ENCODE measurements at places on chromosomes 2 and 18.

DNA sequence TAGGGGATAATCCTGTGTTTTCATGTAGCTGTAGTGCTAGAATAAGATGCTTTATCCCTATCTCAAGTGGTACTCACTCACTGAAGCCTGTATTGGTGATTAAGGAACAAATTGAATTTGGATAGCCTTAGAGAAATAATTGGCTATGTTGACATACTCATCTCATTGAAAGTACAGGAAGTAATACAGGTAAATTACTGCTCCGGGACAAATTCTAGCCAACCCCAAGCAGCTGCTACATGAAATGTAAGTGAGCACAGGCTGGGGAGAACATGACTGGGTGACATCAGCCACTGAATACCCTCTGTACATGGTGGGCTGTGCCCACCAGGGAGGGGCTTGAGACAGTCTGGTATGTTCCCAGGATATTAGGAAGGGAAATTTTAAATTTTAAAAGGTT lies 188.4 kb upstream of the RASGRP3 start:
- no peak for DNase-seq

DNA sequence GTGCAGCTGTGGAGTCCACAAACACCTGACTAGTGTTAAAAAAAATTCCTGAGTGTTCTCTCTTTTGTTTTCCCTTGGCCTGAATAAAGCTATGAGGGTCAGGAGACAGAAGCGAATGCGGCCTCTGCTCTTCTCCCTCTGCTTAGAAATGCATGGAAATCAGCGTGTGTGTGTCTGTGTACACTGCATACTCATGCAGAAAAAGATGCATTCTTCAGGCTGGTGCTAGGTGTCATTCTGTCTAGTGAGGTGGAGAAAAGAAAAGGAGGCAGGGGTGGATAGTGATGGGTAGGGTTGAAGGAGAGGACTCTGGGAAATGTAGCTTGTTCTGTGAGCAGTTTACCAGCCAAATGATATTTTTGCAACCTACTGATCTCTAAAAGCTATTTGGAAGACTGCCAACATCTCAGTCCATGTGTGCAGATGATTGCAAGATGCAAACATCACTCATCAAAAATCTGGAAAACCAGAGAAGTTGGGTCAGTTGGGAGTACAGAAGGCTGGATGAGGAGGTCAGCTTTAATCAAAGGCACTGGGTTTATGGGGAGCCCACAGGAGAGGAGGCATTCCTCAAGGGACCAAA lies 177.7 kb downstream of the INSIG2 start:
- DNase-seq = no peak

GRCh38 chr2:22890132-22890531 lies 494.8 kb upstream of the KLHL29 start:
- DNase-seq = no peak

DNA sequence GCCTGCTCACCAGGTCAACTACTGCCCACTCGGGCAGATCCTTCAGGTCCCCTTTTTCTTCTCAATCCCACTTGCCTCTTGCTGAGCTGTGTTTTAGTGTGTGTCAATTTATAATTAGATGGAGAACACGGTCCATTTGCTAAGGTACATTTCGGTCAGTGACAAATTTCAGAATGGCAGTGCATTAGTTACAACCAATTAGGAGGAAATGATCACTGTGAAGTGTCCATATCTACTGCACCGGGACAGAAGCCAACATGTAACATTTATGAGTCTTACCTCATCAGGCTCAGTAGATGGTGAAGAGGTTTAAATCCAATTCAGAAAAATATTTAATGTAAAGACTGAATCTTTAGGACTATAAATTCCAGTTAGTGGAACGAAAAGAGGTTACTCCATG lies 47.7 kb downstream of the CMPK2 start:
- no peak for DNase-seq

DNA sequence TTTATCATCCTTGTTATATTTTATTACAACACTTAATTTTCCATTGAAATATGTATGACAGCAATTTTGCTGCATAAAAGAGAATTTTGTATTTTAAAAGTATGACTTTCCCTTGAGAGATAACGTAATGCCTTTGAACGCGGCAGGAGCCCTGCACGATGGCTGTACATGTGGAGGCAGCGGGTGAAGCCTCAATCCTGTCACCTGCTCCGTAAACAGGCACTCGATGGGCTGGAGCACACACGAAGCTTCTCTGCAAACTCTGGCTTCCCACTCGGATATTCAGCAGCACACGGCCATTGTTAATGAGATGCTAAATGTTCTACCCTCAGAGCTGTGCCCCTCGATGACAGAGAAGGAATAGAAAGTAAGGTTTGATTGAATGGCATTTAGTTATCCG lies 184.4 kb downstream of the RTP5 start:
- DNase-seq = no peak

GRCh38 chr2:105636109-105636740 lies 108.5 kb upstream of the NCK2 start:
- no peak for DNase-seq

DNA sequence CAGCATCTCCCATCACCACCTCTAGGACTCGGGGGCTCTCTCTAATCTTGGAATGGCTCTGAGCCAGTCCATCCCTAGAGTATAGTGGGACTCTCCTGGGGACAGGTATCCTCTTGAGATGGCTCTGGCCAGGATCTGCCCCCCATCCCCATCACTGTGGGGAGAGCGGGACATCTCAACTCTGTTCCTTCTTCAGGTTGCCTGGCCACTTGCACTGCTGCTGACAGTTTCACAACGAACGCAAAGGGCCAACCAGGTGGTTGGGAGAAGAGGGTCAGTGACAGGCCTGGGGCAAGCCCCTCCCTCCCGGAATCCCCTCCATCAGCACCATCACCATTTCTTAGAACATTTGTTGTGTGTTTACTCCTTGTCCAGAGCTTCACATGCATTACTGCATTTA lies 62.6 kb downstream of the CIB4 start:
- no peak for DNase-seq

DNA sequence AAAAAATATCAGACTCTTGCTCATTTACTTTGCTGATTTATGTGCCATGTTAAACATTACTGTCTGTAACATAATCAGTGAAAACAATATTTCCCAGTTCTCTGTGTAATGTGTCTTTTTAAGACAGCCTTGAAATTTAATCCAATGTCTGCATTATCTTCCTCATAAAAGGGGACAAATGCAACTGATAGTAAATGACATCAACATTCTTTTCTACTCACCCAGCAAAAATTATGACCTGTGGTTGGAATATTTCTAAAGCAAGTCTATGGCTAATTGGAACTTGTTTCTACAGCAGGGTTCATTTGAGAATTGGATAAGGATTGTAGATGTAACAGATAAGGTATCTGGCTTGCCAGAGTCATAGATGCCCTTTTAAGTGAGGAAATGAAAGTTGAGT lies 34.8 kb downstream of the C1D start:
- no peak for DNase-seq

- no peak for DNase-seq
Measured at GRCh38 chr2:5409898-5410381, 282.2 kb upstream of the SOX11 start.

- no peak for DNase-seq
Measured at GRCh38 chr2:58042486-58042970, 4.1 kb upstream of the VRK2 start.

GRCh38 chr2:135271006-135271405 lies 218.9 kb downstream of the RAB3GAP1 start:
- DNase-seq = no peak

- DNase-seq = no peak
Measured at GRCh38 chr2:207142461-207142860, 23.3 kb downstream of the KLF7 start.
